ENCODE measurements at places on chromosomes 5 and 9.

DNA sequence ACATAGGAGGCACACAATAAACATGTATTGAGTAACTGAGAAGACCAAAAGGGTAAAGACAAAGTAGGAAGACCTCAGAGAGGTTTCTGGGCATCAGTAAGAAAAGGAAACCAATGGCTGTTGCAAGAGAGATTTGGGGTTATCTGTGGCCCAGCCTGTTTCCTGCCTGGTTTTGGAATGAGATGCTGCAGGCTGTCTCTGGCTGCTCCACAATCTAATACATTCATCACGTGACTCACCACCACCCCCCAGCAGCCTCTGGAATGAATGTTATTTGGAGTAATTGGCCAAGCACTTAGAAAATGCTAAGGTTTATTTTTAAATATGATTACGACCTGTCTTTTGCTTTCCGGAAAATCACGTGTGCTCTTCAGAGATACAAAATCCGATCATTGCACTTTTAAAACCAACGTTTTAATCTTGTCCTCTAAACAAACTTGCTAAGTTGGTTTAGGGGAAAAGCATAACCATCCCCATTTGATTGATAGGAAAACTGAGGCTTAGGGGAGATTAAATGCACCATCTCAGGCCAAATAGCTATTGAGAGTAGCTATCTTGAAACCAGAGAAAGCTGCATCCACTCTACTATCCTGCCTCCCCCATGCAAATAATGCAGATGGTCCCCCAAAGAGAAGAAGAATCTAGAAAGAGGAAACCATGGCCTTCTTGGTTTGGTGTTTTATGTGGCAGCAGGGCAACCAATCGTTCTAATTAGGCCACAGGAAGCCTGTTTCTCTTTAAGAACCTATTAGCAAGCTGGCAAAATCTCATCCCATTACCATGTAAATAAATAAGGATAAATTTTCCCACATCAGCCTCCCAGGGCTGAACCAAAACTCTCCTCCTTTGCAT, 151.8 kb upstream of the ADRA1B start:
- peak; percentile 49 for DNase-seq

DNA sequence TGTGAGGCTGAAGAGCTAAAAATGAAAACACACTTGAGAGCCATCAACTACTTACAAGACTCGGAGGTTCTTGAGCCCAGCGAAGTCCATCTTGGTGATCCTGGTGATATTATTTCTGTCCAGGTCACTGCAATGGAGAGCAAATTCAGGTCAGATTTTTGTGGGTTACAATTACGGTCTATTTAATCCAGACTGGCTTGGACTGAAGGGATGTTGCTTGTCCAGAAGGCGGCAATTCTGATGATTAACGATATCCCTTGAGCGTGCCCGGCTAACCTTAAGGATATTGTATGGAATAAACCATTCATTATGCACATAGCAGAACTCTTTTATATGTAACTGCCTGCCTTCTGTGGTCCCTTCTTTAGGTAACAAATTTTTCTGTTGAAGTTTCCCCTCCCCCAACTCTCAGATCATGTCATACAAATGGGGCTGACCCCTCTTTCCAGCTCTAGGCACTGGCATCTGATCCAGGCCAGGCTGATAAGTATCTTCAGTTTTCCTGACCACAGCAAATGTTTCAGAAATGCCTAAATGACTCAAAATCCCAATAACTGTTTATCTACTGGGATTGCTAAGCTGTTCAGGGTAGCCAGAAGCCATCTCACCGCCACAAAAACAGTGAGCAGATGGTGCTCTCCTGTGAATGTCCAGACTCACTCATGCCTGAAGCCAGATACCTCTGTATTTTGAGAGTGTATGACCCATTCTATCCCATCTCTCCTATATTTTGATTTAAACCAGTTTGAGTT, 49.4 kb downstream of the SLIT3 start:
- DNase-seq = no peak

DNA sequence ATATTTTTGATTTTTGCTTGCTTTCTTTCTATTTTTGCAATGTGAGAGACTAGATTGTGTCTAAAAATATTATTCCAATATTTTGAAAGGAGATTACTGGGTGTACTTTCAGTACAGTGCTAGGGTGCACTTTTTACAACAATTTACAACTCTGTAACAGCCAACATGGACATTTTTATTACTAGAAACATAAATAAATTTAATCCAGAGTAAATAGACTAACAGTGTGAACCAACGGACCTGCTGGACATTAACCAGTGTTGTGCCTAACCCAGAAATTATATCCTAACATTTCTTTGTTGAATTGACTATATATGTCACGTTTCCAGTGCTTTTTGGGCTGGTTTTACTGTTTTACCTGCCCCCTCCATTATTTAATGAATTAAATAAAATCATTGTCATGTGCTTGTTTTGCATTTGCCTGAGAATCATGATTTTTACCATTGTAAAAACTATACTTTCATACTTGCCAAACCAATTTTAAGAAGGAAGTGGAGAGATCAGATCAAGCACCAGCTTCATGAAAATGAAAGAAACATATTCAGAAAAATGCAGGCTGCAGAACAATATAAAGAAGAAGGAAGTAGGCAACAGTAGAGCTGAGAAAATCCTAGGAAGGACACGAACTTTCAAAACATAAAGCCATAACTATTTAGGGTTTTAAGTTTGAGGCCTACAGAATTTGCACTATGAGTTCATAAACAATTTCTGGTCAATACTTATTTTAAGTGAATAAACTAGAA, 400.8 kb upstream of the PIK3R1 start:
- DNase-seq = no peak

DNA sequence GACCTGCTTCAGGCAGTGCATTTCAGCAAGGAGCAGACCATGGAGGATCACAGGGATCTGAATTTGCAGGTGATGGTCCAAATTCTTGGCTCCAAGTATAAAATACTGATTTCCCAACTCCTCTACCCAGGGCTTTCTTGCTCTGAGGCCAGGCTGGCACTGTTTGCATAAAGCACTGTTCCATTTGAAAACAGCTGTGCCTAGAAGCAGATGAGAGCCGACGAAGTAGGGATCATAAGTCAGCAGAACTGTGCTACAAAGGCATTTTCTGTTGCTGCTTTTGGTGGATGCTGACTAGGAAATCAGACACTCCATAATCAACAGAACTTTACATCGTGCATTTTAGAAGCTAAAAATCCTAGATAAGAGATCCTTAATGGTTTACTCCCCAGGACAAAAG, 126.4 kb downstream of the MAT2B start:
- DNase-seq = no peak

- peak; percentile 53 for DNase-seq
Measured at GRCh38 chr9:35903049-35903448, 3.0 kb upstream of the HRCT1 start.

GRCh38 chr5:170247363-170247762, 14.6 kb downstream of the C5orf58 start:
- DNase-seq = no peak

DNA sequence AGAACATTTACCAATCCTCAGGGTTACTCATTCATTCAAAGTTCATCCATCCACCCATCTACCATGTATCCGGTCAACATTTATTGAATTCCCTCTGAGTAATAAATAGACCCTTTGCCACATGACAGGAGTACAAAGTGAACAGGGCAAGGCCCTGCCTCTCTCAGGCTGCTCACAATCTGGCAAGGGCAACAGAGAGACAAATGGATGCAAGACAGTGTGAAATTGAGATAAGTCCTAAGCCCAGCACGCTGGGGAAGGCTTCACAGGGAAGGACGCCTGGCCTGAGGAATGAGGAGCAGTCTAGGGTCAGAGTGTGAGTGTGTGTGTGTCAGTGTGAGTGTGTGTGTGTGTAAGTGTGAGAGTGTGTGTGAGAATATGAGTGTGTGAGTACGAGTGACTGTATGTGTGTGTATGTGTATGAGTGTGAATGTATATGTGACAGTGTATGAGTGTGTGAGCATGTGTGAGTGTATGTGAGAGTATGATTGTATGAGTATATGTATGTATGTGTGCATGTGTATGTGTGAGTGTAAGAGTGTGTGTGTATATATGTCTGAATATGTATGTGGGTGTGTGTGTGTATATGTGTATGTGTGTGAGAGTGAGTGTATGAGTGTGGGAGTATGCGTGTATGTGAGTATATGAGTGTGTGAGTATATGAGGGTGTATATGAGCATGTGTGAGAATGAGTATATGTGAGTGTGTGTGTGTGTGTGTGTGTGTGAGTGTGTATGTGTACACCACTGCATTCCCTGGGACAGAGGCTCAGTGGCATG, 145.6 kb downstream of the FSTL4 start:
- DNase-seq = no peak

DNA sequence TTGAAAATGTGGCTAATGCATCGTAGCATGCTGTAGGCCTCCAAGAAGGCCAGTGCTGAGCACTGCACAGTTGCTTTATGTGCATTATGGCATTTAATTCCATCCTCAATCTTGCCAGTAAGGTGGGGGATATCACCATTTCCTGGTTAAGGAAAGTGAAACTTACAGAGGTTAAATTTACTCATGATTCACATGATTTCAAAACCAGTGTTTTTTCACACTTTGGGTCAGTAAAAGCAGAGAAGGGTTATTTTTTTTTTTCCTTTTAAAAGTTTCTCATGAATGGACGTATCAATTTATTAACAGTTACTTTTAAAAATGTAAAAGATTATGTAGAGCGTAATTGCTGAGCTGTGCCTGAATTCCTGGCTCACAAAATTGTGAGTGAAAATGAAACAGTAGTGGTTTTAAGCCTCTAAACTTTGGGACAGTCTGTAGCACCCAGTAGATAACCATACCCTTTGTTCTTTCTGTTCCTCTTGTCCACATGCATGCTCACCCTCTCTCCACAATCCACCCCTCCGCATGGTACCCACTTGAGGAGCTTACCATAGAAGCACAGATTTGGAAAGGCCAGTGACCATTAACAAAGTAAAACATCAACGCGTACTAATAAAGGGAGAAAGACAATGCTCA, 21.2 kb downstream of the MAST4 start:
- no peak for DNase-seq

GRCh38 chr9:81351166-81351565, 338.2 kb downstream of the TLE1 start:
- no peak for DNase-seq

DNA sequence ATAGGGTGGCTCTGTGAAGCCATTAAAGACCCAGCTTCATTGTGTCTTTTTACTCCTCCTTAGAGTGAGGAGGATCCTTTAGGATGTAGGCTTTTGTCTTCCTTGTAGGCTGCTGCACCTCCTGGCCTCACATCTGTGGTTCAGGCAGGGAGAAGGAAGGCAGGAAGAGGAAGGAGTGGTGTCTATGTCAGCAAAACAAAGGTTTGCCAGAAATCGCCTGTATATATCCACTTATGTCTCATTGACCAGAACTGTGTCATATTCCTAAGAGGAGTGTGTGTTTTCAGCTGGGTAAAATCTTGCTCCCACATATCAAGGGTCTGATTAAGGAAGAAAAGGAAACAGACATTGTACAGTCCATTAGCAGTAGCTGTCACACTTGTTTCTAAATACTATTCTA, 213.8 kb downstream of the ARHGAP26 start:
- DNase-seq = no peak

GRCh38 chr5:27511061-27511460, 472.7 kb upstream of the CDH9 start:
- no peak for DNase-seq

DNA sequence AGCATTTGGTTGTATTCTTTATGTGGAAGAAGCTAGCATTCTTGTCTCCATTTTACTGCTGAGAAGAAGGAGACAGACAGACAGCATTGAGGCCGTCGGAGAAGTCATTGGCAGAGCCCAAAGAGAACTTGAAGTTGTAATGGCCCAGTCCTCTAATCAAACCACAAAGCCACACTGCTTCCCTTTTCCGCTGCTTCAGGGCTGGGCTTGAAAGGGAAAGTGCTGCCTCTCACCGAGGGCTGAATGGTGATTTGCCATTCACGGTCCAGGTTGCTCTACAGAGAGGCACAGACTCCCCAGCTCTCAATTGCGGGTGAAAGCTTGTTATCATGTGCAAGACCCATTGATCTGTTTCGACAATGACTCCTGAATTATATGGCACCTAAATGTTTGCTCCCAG, 25.6 kb upstream of the POU4F3 start:
- no peak for DNase-seq

GRCh38 chr5:98368141-98368540, 405.3 kb upstream of the RGMB start:
- DNase-seq = no peak

DNA sequence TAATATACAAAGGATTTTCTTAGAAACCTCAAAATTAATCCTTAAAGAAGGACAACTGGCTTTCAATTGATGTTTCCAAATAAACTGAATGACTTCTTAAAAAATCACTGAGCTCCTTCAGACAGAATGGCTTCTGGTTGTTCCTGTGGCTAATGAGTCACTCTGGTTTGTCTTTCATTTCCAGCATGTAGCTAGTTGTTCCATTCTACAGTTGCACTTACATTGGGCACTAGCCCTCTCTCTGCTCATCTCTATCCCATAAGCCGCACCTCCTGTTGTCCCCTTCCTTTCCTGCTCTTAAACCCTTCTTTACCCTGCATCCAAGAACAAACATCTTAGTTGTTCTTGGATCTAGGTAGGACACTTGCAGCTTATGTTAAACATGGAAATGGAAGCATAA, 235.3 kb upstream of the HAPLN1 start:
- no peak for DNase-seq

- no peak for DNase-seq
Measured at GRCh38 chr9:80964374-80964773, 725.0 kb downstream of the TLE1 start.

DNA sequence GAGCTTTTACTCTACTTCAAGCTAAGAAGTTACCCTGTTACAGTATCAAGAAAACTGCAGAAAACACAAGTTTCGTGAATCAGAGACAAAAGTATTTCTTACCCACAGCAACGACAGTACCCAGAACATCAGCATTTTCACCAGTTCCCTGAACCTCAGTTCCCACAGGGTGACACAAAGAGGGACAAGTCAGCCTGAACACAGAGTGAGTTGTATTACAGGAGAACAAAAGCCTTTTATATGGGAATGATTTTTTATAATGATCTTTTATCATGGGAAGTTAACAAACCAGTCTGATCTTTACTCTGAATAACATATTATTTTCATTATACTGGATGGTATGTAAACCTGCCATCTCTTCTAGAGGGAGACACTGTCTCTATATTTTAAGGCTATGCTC, 139.0 kb upstream of the ITGA1 start:
- no peak for DNase-seq

DNA sequence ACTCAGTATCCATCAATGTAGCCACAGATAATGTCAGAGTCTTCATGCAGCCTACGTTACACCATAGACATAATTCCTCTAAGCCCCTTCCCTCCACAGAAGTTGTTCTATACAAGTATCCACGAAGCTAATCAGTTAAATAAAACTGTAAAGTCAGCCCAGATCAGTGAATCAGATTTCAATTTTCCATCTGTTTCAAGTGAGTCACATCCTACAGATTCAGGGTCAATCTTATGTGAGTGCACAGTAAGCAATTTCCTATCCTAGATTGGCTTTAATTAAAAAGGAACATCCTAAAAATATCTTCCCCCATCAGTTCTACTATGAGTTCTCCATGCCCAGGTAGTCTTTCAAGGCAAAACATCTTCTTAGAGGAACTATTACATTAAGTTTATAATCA, 402.5 kb downstream of the EFNA5 start:
- DNase-seq = no peak

All from activated CD8-positive, alpha-beta memory T cell treated with anti-CD3 and anti-CD28 coated beads, Interleukin-2, amount 10 ng/mL, durations not matched to agents 7 days and 5 days (primary cell).